T-cell (primary cell): ENCODE measurements at places on chromosomes 1 and 21.

DNA sequence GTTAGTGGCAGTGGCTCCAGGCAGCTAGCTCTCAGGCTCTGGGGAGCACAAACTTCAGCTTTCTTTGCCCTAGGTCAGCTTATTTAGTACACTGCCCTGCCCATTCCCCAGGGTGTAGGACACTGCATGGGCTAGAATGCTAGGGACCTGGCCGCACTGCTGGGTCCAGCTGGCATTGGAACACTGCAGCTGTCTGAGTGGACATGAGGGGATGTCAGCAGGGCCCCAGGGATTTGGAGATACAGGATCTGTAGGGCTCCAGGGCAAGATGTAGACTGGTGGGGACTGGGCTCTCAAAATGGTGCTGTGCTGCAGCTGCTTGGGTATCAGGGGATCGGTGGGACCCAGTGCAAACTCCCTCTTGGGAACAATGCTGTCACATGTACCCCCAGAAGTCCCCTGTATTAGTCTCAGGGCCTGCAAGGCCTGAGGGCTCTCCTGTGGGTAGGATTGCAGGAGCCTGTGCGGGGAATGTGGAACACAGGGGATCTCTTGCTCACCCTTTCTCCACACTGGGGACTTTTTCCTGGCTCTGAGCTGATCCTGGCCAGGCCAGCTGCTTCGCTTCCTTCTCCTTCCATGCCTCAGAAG lies 25.2 kb upstream of the TTC22 start:
- DNase-seq = no peak

DNA sequence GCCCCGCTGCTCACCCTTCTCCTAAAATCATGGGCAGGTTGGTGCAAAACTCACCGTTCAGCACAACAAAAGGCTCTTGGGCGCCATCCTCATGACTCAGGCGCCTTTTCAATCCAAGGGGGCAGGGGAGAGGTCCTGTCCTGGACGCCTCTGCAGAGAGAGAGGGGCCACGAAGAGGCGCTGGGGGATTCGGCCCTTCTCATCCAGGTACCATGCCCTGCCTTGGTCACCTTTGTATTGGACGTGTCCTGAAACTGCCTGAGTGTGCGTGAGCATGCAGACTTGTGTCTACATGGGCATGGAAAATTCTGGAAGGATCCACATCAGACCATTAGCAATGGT lies 53.5 kb downstream of the SLC37A1 start:
- DNase-seq = no peak

DNA sequence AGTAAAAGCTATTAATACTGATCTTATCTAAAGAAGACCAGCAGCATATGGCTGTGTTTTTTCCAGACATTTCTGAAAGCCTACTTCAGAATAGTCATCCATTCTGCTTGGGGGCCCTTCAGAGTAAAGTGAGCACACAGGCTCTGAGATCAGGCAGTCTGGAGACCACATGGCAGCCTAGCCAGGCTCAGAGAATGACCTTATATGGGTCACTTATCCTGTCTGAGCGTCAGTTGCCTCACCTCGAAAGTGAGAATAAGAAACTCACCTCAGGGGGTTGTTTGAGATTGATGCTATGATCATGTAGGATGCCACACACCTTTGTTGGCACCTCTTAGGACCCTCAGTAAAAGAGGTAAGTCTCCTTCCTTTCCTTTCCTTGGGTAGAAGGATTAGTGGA lies 270.4 kb downstream of the GRIK1 start:
- no peak for DNase-seq

DNA sequence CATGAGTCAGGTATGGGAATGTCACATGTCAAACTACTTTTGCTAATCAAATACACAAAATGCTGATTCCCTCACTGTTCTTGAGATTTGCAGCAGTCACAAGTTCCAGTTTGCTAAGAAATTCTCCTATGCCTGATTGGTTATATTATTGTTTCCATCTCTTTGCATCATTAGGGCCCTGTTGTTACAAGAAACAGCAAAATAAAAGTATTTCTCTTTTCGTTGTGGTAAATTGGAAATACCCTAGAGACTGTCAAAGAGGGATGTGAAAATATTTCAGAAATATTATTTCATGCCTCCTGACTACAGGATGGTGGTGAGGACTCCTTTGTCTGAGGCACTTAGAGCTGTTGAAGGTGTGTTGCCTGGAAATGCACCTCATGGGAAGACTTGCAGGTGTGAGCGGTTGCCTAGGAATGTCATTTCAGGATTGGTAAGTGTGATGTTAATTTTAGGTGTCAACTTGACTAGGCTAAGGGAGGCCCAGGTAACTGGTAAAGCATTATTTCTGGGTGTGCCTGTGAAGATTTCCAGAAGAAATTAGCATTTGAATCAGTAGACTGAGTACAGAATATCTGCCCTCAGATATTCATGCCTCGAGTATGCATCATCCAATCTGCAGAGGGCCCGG lies 117.4 kb downstream of the ROR1 start:
- DNase-seq = no peak

- peak; percentile 66 for DNase-seq
Measured at GRCh38 chr1:214637722-214638458, 34.9 kb downstream of the CENPF start.

GRCh38 chr1:244820131-244820530 lies 15.3 kb upstream of the COX20 start:
- DNase-seq = no peak

- no peak for DNase-seq
Measured at GRCh38 chr1:118985640-118986554, 2.2 kb downstream of the TBX15 start.

DNA sequence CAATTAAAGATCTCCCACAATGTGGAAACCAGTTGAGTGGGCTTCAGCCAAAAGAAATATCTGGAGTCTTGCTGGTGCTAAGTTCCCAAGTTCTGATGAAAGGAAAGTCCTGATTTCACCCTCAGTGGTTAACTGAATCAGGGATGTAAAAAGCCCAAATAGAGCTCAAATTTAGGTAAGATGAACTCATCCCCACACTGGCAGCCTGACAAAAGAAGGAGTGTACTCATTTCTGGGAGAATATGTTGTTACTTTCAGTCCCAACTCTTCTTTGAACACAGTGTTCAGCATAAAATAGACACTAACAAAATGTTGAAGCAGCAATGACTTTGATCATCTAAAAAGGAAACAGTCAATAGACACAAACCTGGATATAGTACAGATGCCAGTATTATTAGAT lies 91.7 kb downstream of the CHRM3 start:
- no peak for DNase-seq

DNA sequence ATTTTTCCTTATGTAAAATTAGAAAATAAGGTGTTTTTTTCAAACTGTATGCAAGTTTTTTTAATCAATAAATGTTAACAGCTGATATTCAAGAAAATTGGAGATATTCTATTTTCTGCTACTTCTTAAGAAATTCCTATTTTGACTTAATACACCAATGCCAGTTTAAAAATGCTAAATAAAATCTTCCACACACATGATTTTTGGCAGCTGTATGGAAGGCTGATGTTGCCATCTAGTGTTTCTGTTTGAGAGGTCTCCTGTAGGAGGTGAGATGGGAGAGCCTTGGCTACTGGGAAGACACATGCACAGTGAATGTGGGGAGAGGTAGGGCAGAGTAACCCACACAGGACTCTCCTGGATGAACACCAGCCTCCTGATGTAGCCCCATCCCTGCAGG lies 29.2 kb upstream of the OR2B11 start:
- DNase-seq = peak; percentile 28

DNA sequence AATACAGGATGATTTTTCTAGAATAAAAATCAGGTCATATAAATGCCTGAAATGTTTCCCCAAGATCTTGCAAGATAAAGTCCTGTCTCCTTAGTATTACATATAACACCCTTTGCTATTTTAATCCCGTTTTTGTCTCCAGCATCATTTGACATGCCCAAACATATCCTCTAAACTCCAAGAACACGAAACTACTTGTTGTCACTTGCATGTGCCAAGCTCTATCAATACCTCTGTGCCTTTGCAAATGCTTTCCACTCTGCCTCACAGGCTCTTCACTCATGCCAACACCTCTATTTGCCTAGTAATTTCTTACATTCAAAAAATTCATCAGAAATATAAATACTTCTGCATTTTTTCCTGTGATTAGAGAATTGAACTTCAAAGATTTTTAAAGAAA lies 37.9 kb downstream of the LRRIQ3 start:
- DNase-seq = no peak

- DNase-seq = no peak
Measured at GRCh38 chr1:175168782-175169181, 23.8 kb downstream of the KIAA0040 start.

- no peak for DNase-seq
Measured at GRCh38 chr1:202710070-202711045, at the start of gene SYT2. Gene SYT2 (minus strand): TSS chr1:202710454. CDS start chr1:202605772, 104,682 bp downstream.

- no peak for DNase-seq
Measured at GRCh38 chr1:3690282-3691065, 38.2 kb downstream of the TP73 start.

- no peak for DNase-seq
Measured at GRCh38 chr1:210223226-210223904, 9.2 kb upstream of the SERTAD4 start.

GRCh38 chr1:63804829-63805484 lies 31.1 kb downstream of the ROR1 start:
- DNase-seq = no peak

GRCh38 chr1:20047096-20047495 lies 22.9 kb upstream of the PLA2G5 start:
- DNase-seq = no peak

GRCh38 chr21:21295303-21295702 lies 297.1 kb downstream of the NCAM2 start:
- no peak for DNase-seq

- no peak for DNase-seq
Measured at GRCh38 chr1:82125119-82125518, 324.4 kb downstream of the ADGRL2 start.

DNA sequence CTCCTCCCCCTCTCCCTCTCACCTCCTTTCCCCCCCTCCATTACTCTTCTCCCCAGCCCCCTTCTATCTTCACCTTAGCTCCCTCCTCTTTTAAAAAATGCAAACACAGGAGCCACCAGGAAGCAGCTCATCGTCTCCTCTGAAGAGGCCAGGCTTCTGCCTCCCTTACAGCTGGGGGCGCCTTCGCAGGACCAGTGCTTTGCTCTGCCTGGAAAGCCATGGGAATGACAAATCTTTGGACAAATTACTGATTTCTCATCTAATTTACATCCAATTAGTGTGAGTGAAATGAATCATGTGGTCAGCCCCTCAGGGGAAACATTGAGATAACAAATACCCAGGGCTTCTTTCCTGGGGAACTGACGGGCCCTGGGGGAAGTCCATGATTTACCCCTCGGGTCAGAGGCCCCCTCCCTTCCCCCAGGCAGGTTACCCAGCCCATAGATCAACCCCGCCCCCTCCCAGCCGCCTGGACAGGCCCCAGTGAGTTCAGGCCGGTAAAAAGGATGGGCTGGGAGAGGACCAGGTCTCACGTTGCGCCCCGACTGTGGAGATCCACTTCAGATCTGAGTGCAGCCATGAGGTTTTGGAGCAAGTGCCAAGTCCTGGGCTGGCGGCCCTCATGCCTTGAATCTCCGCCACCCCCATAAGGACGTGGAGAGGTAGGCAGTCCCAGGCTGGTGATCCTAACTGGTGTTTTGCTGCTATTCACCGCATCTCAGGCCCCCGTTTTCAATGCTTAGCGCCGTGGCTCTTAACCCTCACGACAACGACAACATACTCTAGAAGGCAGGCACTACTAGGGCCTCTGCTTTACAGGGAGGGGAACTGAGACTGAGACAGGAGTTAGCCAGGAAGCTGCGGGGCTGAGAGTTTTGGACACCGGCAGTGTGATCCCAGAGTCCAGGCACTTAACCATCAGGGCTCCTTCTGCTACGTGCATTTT lies 300.8 kb downstream of the RRAGC start:
- DNase-seq = peak; percentile 8

GRCh38 chr1:151972542-151973248 lies 21.0 kb downstream of the S100A10 start:
- no peak for DNase-seq

DNA sequence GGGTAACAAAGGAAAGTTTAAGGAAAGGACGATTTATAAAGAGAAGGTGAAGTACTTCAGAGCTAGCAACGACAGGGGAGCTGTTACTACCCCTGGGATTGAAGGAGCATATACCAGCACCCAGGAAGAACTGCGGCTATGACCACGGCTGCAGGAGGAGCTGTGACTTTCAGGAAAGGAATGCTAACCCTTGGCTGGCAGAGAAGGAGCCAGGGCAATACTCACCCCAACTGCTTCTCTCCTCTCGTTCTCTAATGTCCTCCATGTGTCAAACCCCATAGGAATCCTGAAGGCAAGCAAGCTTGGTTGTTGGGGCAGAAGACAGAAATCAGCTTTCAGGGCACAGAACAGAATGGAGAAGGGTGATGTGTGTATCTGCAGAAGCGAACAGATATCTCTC lies 120.5 kb downstream of the TMEM53 start:
- DNase-seq = no peak

- DNase-seq = no peak
Measured at GRCh38 chr21:35075546-35075945, 26.4 kb upstream of the RUNX1 start.

- DNase-seq = no peak
Measured at GRCh38 chr21:45134279-45135076, 60.1 kb downstream of the ADARB1 start.

GRCh38 chr1:196481616-196482015 lies 126.6 kb downstream of the KCNT2 start:
- DNase-seq = no peak

- no peak for DNase-seq
Measured at GRCh38 chr1:110893908-110894490, 21.1 kb downstream of the CD53 start.

GRCh38 chr1:22249928-22250680 lies 107.2 kb upstream of the WNT4 start:
- DNase-seq = no peak

GRCh38 chr1:109716570-109717090 lies 4.6 kb downstream of the GSTM5 start:
- DNase-seq = no peak

DNA sequence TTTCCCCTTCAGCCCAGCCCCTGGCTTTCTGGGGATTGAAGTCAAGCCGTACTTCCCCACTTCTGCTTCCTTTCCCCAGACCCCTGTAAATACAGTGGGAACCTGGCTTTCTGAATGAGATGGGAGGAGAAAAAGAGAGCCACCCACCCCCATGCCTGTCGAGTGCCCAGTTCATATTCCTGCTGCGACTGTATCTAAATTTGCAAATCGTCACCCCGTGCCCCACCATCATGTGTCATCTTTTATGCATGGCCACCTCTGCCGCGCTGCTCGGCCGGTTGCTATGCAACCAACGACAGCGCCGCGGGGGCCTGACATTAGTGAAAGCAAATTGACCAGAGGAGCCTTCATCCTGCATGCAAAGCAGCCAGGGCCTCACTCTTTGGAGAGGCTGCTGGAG lies 143.0 kb downstream of the ELAVL4 start:
- DNase-seq = no peak

DNA sequence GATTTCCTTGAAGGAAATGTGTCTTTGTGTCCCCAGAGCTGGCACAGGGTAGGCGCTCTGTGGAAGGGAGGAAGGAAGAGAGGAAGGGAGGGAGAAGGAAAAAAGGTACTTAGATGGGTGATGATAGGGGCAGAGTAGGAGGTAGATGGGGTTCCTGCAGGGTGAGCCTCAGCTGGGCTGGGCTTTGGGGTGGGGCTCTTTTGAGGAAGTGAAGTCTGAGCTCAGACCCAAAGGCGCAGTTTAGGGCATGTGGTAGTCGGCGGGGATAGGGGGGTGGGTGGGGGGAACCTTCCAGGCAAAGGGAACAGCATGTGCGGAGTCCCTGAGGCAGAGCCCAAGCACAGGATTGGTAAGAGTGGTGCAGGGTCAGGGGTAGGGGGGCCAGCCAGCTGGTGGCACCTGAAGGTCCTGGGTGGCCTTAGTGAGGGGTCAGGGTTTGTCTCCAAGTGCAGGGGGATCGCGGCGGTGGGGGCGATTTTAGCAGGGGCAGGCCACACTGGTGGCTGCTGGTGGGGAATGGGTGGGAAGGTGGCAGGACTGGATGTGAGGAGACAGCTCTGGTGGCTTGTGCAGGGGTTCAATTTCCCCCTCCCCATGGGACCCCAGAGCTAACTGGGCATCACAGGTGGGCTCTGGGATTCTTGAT lies 8.4 kb upstream of the HTR6 start:
- no peak for DNase-seq
